ENCODE measurements at places on chromosomes 3 and 15.

GRCh38 chr3:106386050-106386449, 517.2 kb upstream of the CBLB start:
- no peak for DNase-seq

- DNase-seq, result no peak
These were observed 18.7 kb downstream of the PDE8A start for GRCh38 chr15:85000189-85000864.

GRCh38 chr15:73691396-73691795, 7.2 kb downstream of the CD276 start:
- no peak for DNase-seq

GRCh38 chr3:138971766-138972320, 24.8 kb downstream of the FOXL2NB start:
- no peak for DNase-seq

GRCh38 chr3:61944726-61945125, 383.4 kb downstream of the PTPRG start:
- DNase-seq, result no peak

- DNase-seq, result no peak
These were observed 23.5 kb downstream of the MKRN3 start for GRCh38 chr15:23589012-23589411.

DNA sequence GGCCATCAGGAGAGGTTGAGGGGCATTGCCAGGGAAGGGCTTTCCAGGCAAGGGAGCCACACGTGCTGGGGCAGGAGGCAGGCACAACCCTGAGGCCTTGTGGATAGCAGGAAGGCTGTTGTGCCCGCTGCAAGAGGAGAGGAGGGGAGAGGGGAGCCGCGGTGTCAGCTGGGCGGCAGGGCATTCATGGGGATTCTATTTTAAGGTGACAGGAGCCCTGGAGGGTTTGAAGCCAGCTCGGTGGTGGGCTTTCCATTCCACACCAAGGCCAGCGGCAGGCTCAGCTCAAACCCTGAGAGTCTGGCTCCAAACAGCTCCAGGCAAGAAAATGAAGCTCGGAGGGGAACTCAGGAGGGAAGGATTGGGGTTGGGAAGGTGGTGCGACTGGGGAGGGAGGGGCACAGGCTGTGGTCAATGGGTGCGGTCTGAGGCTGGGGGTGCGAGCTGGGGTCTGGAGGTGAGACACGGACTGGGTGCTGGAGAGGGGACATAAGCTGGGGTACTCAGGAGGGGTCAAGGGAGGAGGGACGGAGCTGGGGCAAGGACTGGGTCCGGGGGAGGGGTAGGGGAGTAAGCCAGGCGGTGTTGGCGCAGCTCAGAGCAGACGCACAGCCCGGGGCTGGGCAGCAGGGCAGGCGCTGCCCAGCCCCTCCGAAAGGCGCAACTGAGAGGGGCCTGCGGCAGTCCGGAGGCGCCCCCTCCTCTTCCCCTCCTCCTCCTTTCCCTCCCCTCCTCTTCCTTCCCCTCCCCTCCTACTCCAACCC, 43.4 kb downstream of the TPRA1 start:
- no peak for DNase-seq

GRCh38 chr3:67587301-67587700, 67.1 kb downstream of the SUCLG2 start:
- no peak for DNase-seq

DNA sequence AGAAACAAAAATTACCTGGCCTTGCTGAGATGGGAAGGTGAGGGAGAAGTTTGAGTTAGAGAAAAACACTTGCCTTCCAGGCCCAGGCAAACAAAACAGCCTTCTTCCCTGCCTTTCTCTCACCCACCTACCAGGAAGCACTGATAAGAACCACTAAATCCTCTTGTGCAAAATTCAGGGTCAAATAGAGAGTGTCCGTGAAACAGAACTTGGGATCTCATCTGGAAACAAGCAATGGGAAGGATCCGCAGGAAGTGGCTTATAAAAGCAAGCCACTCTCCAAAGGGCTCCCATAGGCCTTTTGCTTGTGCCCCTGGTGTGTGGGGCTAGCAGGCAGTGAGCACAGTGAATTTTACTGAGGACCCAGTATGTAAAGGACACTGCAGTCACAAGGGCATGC, 11.0 kb downstream of the ADAMTS9 start:
- DNase-seq, result no peak

DNA sequence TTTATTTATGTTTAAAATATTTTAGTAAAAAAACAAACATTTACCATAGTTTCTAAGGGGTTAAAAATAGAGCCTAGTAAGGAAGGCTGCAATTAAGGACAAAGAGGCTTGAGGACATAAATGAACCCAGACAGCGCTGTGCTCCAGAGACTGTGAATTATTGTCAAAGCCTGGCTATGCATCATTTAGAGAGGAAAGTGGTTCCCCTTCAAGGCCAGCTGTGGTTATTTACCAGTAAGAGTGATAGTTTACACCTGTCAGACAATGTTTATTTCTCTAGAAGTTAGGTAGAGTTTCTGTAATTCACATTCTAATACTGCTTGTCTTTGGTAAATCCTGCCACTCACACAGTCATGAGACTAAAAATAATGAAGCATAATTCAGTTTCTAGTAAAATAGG, 32.4 kb upstream of the PIK3R4 start:
- no peak for DNase-seq

DNA sequence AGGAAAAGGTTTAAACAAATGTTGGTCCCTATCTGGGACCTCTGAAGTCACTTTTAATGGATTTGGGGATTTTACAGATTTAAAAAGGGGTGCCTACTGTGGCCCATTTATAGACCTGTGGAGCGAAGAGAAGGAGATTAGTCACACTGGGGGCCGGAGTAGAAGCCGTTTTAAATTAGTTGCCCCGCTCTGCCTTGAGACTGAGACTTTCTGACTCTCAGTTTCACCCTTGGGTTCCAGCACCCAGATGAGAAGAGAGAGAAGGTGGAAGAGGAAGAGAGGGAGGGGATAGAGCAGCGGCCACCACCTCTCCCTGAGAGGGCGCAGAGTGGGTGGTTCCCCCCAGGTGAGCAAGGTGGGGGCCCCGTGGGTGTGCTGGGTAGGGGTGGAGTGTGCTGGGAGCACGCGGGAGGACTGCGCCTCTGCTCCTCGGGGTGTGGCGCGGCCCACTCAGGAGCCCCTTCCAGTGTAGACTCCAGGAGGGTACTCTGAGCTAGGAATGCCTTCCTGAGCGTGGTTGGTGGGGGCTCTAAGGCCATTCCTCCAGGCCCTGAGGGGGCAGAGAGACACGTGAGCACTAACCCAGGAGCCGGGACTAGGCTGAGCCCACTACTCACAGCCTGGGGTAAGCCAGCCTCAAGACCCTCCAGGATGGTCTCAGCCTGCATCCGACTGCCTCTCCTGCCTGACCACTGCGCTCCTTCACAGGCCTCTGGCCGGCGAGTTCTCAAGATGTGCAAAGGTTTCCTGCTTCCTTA, 32.6 kb upstream of the RAB6B start:
- no peak for DNase-seq

DNA sequence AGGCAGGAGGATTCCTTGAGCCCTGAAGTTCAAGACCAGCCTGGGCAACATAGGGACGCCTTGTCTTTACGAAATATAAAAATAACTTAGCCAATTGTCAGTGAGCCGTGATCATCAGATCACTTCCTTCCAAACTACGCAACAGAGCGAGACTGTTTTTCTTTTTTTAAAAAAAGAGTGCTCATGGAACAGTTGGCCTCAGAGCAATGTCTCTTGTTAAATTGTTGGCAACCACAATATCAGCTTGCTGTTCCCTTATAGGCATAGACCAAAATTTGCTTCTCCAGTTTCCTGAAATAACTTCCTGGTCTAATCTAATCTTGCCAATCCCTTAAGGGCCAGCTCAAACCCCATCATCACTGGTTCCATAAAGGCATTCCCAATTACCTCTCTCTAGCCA, 93.3 kb upstream of the SLC4A7 start:
- no peak for DNase-seq

DNA sequence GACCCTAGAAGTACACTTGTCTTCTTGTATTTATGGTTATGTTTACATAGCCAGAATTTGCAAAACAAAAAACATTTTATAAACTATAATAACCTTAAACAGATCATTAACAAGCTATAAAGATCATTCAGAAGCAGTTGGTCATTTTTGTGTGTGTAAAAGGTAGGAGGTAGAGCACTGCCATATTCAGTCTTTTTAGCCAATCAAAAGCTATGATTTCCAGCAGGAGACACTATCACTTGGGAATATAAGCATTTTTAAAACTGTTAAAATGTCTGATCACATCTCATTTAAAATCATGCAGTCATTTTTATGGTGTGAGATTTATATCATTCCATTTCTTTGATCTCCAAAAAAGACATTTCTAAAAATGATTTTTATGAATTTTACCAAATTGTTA, 42.6 kb upstream of the ATP2C1 start:
- DNase-seq, result no peak
